ENCODE measurements at places on chromosomes 4 and X.

- DNase-seq: no peak
Measured at GRCh38 chrX:13283950-13284546, 35.8 kb downstream of the ATXN3L start.

- DNase-seq: no peak
Measured at GRCh38 chr4:27789773-27790172, 929.1 kb downstream of the STIM2 start.

- no peak for DNase-seq
Measured at GRCh38 chr4:86835677-86836076, 13.5 kb downstream of the SLC10A6 start.

DNA sequence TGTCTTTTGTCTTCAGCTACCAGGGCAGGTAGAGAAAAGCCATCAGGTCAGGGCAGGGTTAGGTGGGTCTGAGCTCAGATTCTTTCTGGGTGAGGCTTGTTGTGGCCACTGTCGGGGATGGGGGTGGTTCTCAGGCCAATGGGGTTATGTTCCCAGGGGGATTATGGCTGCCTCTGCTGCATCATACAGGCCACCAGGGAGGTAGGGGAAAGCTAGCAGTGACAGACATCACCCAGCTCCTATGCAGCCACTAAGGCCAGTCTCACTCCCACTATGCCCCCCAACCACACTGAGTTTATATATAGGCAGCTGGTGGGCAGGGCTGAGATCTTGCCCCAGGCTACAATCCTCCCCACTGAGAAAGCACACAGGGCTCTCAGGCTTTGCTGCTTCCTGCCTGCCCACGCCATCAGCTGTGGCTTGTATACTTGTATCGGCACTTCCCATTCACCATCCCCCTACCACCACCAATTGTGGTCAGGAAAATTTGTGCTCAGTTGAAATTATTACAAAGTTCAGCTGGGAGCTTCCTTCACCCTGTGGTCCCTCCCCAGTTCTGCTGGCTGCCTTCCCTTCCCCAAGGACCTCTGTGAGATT lies 72.6 kb upstream of the PTPN13 start:
- DNase-seq: no peak

GRCh38 chr4:16897991-16898827 lies at the start of gene LDB2:
TSS of gene LDB2 (minus strand) at chr4:16898645.
- DNase-seq: no peak

DNA sequence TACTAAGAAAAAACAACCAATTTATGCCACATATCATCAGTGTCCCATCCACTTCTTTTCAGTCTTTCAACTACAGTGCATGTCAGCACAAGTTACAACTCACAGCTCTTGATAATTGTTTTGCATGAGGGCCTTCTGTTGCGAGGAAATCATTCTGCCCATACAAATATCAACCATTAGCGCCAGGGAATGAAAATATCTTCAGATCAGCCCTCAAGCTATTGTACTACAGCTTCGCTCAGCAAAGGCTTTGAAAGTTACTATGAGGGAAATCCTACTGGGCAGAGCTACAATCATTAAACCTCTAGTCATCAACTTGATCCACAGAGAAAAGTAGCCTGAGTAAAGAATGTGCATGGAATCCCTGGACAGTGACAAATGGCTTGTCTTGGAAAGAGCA lies 1023.6 kb upstream of the HS3ST1 start:
- DNase-seq: no peak

- no peak for DNase-seq
Measured at GRCh38 chrX:130758072-130758471, 144.9 kb downstream of the ENOX2 start.

DNA sequence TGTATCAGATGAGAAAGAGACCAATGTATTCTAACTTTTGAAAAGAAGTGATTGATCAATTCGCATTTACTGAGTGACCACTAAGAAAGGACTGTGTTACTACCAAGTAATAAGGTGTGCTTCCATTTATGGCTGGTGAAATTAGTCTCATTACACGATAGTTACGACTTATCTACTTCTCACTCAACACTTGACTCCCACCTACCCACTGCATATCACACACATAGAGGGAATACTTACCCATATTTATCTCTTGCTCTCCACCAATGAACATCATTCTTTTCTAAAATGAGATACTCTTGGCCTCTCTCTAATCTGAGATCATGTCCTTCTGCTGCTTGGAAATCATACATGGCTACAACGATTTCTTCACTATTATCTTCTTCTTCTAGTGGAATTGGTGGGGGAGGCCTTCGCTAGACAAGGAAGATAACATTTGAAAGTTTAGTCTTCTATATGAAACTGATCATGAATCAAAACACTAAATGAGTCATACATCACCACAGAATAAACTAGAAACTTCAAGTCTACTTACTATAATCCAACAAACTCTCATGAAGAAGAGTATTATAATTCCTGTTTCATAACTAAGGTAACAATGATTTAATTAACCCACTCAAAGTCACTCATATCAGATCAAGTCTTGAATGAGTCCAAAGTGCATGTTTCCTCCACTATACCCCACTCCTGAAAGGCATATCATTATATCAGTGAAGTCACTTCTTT lies 33.7 kb upstream of the TXK start:
- DNase-seq: no peak

DNA sequence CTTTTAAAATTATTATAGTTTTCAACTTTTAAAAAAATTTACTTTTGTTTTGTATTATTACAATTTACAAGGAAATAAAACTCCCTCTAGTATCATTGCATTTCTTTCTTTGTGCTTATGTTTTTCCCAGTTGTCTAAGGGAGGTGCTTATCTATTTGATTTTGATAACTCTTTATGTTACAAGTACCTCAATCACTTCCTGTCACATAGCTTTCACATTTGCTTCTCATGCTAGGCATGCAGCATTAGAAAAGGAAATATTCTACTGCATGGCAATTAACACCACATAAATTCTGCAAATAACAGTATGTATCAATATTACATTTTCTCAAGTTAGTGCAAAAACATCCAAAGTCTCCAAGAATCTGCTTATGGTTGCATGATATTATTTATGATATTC lies 180.3 kb upstream of the HS3ST1 start:
- DNase-seq: no peak

DNA sequence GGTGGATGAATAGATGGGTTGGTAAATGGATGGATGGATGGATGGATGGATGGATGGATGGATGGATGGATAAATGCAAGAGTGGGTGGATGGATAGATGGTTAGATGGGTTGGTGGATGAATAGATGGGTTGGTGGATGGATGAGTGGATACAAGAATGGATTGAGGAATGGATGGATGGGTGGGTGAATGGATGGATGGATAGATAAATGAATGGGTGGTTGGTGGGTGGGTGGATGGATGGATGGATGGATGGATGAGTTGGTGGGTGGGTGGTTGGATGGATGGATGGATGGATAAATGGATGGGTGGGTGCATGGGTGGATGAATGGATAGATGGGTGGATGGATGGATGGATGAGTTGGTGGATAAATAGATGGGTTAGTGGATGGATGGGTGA lies 13.8 kb upstream of the CRLF2 start:
- no peak for DNase-seq

- no peak for DNase-seq
Measured at GRCh38 chrX:87941841-87942240, 424.2 kb downstream of the KLHL4 start.

DNA sequence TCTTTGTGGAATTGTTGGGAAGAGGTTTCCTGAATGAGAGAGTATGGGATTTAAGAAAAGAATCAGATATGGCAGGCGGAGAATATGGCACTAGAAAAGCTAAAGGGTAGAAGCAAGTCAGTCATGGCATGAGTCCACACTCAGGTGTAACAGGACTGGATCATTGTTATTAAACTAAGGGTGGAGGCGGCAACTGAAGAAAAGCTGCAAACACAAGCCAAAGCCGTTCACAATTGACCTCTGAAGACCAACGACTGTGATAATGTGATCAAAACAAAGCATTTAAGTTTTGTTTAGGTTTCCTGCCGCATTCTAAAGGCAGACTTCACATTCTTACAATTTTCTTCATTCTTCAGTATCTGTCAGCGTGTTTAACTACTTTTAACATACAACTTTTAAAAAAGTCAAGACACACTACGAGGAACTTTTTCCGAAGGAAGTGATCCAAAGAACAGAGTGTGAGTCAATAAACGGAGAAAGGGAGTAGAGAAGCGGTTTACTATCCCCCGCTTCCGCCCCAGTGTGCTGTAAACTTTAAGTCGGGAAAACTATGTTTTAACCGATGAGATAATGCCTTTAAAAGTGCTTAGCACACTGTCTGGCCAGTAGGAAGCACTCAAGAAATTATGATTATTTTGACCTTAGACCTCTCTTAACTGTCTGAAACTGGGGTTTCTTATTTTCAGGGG lies 909 bp upstream of the SLAIN2 start:
- DNase-seq: no peak

GRCh38 chr4:15188605-15189539 lies 186.6 kb downstream of the CPEB2 start:
- DNase-seq: no peak

GRCh38 chr4:189200353-189200752 lies 740.3 kb upstream of the FRG1 start:
- no peak for DNase-seq

DNA sequence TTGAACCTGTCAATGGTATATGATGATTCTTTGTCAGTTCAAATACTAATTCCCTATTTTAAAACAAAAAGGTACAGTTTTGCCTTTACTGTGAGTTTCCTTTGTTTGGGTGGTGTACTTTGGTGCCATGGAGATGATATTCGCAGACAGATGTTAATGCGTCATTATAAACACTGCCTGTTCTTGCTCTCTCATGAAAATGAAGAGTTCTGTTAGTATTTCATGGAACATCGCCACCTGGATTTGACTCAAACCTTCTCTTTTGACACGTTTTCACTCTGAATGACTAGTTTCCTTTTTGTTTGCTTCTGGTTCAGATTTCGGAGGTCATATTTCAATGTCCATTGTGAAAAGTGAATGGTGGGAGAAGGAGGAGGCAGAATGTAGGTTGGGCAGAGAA lies 6.9 kb upstream of the CTSO start:
- no peak for DNase-seq

DNA sequence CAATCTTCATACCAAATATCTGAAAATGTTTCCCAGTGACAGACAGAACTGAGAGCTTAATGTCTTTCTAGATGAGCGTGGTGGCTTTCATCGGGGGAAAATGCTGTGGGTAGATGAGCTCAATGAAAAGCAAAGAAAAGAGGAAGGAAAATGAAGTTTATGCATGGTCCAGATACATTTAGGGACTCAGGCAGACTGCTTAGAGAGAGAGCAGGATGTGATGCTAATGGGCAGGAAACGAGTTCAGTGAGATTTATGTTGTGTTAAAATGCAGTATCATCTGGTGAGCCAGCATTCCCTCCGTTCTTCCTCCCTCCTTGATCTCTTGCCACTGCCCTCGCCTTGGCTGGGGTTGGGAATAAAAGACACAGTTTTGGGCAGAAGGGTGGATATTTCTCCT lies 229.2 kb downstream of the GBA3 start:
- no peak for DNase-seq

DNA sequence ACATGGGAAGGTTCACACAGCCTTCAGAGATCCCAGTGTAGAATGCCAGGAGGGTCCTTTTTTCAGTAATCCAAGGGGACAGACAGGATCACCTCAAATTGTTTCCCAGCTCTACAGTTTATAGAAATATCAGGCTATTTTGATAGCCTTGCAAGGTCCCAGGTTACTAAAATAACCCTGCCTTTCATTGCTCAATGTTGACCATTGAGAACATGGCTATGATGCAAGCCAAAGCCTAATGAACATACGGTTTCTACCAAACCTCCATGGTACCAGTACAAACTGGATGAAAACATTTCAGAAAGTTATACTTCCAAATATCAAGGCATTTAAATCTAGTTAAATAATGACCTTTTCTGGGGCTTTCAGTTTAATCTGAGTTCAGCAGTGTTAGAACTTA lies 151.5 kb downstream of the PLS3 start:
- no peak for DNase-seq
